ENCODE measurements at places on chromosomes 7 and 10.

DNA sequence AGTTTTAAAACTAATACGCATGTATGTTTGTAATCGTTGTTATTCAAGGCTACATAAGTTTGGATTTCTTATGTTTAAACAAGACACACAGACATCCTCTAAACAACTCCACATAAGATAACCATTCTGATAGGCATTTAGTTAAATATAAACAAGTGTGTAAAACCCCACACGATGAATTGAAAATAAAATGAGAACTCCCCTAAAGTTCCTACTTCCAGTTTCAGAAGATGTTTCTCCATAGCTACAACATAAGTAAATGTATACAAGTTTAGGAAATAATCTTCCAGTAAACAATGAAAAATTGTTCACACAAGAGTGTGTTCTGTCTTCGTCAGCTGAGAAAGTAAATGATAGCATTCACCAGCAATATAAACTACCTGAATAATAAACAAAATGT lies 246.8 kb downstream of the RNLS start:
- DNase-seq: no peak

- no peak for DNase-seq
Measured at GRCh38 chr7:2843191-2843685, 870 bp downstream of the GNA12 start.

DNA sequence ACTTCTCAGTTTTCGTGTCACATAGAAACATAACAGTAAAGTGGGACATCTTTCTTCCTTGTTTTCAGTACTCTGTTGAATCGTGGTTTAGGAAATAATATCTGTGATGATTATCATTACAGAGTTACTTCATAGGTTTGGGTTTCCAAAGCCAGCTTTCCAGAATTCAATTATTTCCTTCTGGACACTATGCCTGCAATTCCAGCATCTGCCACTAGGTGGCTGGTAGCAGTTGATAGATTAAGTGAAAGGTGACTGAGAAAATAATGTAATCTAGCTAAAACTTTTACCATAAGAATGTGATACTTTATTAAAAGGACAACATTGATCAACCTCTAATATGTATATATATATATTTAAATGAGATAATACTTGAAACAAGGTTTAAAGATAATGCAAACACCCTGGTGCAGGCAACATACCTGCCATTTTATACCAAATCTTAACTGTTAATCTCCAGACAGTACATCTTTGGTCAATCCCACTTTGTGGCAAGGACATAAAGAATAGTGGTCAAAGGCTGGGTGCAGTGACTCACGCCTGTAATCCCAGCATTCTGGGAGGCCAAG lies 102.6 kb downstream of the SH3PXD2A start:
- DNase-seq: no peak

DNA sequence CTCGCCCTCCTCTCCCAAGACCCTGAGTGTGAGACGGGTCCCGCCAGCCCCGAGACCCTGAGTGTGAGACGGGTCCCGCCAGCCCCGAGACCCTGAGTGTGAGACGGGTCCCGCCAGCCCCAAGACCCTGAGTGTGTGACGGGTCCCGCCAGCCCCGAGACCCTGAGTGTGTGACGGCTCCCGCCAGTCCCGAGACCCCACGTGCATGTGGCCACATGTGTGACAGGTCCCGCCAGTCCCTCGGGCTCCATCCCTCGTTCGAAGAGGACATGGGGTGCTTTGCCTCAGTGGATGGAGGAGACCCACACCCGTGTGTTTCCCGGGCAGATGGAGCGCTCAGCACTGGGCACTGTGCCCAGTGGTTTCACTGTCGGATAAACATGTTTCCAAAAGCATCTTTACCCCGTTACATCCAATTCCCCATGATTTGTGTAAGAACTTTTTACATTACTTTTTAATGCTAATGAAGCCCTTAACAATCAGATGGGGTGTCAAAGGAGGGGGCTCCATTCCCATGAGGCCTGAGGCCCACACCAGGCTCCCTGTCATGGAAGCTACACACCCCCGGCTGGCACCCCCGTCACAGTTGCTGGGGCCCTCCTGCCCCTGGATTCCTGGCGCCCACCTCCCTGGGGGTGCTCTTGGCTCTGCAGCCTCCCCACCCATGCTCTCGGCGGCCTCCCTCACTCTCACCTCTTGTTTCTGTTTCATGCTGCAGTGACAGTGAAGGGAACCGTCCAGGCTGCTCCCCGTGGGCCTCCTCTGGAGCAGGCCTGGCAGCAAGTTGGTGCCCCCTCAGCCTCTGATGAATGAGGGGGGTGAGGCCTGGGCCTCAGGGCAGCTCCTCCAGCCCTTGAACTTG lies 48.5 kb upstream of the CFAP46 start:
- no peak for DNase-seq

DNA sequence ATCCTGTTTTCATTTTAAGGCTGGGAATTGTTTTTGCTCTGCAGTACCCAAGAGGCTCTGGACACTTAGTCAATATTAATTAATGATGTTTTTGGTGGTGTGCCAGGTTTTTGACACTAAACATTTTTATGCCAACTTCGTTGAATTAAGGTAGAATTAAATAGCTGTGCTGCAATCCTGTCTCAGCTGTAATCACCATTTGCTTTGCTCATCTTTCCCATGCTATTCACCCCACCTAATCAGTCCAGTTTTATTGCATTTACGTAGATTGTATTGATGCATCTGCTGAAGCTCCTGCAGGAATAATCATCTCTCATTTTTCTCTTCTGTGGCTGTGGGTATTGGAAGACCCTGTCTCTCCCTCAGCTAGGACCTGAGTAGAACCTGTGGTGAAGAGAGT lies 52.6 kb upstream of the TRUB1 start:
- no peak for DNase-seq

GRCh38 chr7:153190452-153190851 lies 430.9 kb downstream of the ACTR3B start:
- peak; percentile 11 for DNase-seq

GRCh38 chr7:51129527-51130472 lies 186.8 kb downstream of the COBL start:
- no peak for DNase-seq

DNA sequence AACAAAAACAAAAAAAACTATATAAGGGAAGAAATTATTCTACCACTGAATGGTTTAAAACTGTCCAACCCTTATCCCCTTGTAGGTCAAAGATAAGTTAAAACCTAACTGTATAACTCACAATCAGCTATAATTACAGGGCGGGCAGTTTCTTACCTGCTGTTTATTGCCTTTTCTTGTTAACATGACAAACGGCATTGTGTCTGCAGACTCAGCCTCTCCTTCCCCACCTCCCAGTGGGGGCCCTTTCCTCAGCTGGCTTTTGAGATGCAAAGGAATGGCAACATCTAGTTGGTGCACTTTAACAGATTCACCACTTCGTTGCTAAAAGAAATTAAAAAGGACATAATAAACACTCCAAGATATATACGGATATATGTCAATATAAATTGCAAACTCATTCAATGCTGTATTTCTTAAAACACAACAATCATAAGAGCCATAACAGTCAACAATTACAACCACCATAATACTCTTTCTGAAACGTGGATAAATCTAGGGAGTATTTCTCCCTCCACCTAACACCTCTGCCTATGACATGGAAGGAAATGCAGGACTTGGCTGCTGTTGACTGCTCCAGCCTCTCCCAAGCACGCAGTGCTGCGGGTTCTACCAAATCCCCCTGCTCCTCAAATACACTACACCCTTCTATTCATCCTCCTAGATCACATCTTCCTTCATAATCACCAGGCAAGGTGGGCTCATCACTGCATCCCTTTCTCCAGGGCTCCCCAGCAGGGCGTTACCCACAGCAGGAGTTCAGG lies 106.0 kb downstream of the UPF2 start:
- DNase-seq: no peak

GRCh38 chr7:150744041-150744656 lies 6.9 kb downstream of the GIMAP5 start:
- DNase-seq: no peak

GRCh38 chr7:139641337-139641992 lies 118.0 kb downstream of the CLEC2L start:
- no peak for DNase-seq
